ENCODE measurements at places on chromosomes 6 and 20.
A peak's percentile ranks its signal among the peaks of the same experiment; 100 is the strongest.

DNA sequence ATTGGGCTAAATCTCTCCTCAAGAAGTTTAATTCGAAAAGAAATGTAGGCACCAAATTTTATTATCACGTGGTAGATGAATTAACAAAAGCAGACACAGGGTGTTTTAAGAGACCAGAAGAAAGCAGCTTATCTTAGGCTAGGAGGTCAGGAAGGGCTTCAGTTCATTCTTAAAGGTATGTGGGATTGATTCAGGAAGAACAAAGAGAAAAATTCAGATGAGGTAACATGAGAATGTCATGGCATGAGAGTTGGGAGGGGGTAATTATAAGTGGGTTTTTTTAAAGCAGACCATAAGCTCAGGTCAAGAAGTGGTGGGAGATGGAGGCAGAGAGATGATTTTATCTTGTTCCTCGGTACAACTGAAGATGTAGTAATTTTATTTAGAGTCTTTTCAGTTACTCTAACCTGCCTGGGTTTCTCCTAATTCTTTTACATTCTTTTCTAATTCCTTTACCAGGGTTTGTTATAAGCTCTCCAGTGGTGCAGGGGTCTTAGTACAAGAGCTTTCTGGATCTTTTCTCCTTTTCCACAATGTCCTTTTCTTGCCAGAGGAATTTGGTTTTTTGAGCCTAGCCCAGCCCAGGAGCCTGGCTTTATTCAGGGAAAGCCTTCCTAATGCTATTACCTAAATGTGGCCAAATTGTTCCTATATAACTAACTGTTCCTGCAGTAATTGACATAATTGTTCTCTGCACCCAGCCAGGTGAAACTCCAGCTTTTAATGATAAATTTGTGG, 474.1 kb upstream of the BTBD3 start:
- no peak for DNase-seq

DNA sequence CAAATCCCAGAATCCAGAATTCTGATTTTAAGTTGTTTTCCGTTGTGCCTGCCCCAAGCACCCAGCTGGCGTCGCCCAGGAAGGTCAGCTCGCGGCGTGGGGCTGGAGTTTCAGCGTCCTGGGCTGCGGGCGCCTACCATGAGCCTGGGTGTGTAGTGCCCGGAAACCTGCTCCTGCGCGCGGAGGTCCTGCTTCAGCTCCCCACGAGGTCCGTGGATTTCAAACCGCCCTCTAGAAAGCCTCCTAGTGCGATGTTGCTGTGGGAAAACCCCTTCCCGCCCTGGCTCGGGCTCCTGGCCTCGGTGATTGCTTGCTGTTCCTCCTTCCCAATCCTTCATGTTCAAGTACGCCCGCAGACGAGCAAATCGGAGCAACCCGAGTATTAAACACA, 51.3 kb upstream of the NRN1 start:
- DNase-seq: no peak

DNA sequence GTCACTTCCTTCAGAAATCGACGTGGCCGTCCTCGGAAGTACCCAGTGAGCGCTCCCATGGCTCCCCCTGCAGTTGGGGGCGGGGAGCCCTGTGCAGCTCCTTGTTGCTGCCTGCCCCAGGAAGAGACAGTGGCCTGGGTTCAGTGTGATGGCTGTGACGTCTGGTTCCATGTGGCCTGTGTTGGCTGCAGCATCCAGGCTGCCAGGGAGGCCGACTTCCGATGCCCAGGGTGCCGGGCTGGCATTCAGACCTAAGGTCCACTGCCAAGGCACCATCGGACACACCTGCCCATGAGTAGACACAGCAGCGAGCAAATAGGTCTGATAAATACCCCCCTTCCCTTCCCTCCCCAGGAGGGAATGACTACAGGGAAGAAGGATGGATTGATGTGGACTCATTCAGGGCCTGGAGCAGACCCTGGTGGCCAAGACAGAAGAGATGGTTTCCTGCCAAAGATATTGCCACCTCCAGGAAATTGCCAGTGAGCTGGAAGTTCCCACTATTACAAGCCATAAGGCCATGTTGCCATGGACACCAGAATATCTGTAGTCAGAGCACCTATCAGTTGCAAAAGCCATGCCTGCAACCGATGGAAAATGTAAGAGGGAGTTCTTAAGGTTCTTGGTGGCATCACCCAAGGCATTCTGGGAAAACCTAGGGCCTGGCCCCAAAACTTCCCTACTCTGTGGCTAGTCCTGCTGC, 4.2 kb downstream of the TCF19 start:
- no peak for DNase-seq

- no peak for DNase-seq
Observed at GRCh38 chr6:29525311-29525639, 34.3 kb downstream of the UBD start.

- DNase-seq: no peak
Observed at GRCh38 chr20:47438464-47439381, 63.0 kb upstream of the NCOA3 start.

DNA sequence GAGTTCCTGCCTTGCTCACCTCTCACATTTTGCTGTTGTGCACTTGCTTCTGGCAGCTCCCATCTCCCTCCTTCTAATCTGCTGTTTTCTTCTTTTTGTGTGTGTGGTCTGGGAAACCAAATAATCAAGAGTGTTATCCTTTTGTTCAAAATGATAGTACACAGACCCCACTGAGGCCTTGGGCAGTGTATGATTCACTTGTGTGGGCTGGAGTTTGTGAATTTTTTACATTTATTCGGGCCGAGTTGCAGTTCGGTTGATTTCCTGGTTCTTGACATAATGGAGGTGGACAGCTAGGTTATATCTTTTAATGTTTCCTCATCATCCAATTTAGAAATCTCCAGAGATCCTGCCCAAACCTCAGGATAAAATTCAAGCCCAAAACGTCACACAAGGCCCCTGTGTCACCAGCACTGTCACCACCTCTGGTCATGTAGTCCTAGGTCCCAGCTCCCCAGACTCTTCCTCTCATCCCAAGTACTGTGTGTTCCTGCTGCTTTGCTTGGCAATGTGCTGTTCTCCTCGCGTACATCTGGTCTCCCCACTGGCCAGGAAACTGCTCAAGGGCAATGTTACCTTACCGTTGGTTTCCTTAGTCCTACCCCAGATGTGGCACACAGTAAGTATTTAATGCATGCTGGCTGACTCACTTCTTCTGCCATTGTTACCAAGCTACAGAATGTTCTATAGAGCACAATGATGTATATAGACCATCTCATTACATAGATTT, 55.7 kb upstream of the PHACTR2 start:
- DNase-seq: no peak

DNA sequence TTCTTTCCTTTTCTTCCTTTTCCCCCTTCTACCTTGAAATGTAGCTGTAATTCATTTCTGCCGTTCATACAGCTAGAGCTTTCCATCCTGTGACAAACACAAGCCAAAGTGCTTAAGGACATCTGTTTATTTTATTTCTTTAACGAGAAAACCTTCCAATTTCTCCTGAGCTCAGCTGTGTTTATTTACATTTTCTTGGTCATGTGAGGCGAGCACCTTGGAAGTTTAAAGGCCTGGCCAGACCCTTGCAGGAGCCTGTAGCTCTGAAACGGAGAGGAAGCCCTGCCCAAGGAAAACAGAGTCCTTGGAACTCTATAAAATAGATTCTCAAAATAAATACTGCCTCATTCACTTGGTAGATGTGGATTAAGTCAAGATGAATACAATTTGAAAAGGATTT, 223.1 kb downstream of the EYA2 start:
- no peak for DNase-seq

GRCh38 chr6:13421425-13422059, 65.9 kb downstream of the GFOD1 start:
- no peak for DNase-seq

GRCh38 chr6:148577687-148578488, 168.9 kb upstream of the UST start:
- DNase-seq: peak; percentile 71

- peak; percentile 44 for DNase-seq
Observed at GRCh38 chr6:88165844-88166492, at the start of gene CNR1. Gene CNR1, minus strand, starts transcription at chr6:88166347. Its CDS starts 21,073 bp downstream, at chr6:88145274.

GRCh38 chr6:36615018-36615761, 21.0 kb downstream of the SRSF3 start:
- no peak for DNase-seq

DNA sequence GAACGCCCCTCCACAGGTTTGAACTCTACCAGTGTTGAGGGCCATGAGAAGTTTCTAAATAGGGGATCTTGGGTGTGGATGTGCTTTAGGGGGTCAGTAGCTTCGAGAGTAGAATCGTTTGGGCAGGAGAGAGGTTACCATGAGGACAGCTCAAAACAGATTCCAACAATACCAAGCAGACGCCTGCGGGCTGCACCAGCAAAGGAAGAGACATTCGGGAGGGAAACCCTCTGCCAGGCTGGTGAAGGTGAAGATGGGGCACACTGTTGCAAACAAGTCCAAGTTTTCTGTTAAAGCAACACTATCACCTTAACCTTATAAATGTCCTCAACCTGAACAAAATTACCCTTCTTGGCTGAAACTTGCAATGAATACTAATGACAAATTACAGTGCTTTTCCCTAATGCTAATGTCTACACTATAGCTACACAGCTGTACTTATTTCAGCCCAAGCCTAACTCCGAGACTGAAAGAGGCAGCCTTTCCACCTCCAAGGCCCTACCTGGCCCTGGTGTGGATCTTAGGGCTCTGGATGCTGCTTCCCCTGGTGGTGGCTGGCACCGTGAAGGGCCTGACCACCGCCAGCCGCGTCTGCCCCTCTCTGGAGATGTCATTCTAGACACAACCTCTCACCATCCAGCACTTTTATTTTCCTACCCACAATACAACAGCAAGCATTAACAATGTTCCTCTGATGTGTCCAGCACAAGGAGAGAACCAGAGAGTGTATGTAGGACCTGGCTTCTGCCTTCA, 80.1 kb downstream of the DLL1 start:
- no peak for DNase-seq

DNA sequence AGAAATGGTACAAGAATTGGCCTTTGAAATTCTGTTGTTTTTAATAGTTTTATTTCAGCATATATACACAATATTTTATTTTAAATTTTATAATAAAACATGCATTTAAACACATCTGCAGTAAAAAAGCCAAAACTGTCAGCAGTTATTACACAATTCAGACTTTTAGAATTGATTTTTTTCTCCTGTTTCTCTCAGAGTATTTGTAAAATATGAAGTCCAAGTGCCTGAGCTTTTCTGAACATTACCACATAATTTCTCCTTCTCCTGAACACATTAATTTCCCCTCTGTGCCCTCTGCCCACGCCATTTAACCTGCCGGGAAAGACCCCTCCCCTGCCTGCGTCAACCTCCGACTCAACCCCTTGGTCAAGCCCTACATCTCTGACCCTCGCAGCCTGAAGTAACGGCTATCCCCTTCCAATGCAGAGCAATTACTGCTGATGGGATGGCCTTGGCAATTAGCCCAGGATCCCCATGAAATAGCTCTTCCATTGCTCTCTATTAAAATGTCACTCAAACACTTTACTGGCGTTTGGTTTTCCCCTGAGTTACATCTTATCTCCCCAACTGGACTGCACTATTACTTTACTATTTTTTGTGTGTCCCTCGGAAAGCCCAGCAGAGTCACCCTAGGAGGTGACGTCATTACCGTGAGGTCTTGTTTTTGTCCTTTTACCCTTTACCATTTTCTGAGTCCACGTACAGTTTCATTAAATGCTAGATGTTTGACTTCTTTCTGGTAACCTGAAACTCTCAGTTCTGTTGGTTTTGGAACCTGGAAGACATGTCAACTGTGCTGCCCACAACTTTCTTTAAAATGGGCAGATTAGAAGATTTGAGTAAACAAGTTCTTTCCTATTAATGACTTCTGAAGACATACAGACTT, 146.7 kb upstream of the TAB2 start:
- no peak for DNase-seq

DNA sequence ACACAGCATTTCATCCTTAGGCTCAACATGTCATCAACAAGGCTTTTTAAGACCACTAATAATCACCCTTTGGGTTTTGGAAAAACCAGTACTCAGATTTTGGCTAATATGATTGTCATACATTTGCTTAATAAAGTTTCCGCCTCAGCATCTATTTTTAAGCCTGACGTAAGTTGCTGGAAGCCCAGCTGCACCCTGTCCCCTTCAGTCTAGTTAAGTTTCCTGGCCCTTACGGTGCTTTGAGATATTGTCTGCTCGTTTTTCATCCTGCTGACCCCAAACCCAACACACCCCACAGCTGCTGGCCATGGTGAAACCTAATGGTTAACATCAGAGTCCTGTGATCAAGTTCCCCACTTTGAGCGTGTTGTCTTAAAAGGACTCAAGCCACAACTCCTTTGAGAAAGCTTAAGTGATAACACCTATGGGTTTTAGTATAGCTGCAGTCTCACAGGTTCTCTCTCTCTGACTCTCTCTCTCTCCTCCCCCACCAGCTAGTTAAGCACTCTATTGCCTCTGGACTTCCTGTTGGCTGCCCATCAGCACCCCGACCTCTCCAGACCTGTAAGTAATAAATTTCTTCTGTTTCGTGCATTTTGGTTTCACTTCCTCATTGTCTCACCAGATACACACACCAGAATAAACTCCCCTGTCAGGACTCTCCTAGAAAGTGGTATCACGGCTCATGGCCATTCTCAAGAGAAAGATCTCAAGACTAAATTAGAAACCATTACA, 802.0 kb downstream of the C6orf118 start:
- DNase-seq: no peak

DNA sequence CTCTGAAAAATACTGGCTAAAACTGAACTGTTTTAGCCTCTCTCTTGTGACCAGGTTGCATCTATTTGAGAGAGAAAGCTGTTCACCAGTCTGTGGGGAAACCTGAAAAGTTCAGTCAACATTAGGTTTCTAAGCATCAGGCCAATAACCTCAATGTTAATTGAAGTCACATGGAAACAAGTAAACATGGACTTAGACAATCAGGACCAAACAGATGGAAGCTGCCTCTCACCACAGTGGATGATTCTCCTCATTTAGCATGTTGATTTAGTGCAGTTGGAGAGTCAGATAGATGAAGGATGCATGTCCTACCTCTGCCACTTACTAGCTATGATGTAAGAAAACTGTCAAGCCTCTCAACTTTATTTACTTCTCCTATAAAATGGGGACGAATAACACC, 18.2 kb downstream of the SCGN start:
- DNase-seq: no peak

GRCh38 chr6:33433001-33433543, 13.2 kb downstream of the SYNGAP1 start:
- no peak for DNase-seq

DNA sequence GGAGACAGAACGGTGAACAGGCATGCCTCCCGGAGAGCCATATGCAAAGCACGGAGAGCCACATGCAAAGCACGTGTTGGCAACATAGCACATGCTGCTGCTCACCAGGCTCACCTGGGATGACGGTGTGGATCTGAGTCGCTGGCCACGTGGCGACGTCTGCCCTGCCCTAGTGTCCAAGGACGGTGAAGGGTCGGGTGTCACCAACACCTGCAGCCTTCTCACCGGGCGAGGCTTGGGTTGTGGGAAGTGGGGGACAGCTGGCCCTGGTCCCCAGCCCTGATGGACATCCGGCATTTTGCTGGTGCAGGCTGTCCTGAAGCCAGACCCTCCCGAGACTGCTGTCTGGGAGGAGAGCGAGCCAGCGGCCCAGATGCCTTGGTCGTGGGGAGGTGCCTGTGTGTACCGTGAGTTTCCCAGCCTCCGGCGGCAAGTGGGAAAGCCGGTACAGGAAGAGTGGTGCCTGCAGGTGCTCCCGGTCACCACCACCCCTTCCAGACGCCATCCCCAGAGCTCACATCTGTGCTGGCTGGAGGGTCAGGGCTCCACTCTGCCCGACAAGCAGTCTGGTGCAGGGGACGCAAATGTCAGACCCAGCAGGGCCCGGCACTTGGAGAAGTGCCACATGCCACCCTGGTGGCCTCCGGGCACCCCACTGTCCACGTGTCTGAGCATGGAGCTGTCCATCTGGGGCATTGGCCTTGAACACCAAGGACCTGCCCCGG, 5.9 kb upstream of the ADRM1 start:
- DNase-seq: no peak

- DNase-seq: no peak
Observed at GRCh38 chr20:30816182-30816645, 441.2 kb upstream of the DEFB115 start.

All from nucleus accumbens (tissue), 56 donors.